Caki2 (cell line): ENCODE measurements at places on chromosomes 7 and 10.

DNA sequence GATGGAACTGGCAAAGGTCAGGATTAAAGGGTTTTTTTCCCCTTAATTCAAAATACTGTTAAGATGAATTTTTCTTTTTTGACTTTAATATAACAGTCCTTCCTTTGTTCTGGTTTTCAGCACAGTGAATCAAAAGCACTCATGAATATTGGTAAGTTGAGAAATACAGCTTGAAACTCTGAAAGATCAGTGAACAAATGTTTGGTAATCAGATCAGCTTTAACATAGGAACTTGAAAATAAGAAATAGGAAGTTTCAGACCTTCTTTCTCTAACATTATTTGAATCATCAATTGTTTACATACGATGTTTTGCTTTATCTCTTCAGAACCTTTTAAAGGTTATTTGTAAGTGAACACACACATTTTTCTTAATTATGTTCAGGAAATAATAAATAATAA lies 90.5 kb downstream of the SGMS1 start:
- DNase-seq, result no peak

GRCh38 chr10:71294091-71294561 lies 24.9 kb upstream of the SLC29A3 start:
- no peak for DNase-seq

GRCh38 chr7:68309271-68309670 lies 1289.0 kb upstream of the AUTS2 start:
- DNase-seq, result no peak

GRCh38 chr7:30791114-30791513 lies 19.9 kb downstream of the MINDY4 start:
- no peak for DNase-seq

DNA sequence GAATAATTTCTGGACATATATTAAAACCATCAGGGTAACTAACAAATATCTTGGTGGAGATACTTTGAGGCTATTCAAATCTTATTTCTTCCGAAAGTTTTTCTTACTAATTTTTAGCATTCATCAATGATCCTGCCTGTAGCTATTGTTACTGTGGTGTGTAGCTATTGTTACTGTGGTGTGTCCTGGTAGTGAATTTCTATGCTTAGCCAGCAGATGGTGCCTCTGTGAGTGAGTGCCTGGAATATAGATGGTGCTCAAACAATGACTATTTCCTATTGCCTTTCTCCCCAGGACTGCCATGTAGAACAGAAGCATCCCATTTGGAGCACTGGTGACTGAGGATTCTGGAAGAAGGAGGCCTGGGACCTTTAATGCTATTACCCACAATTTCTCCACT lies 245.7 kb downstream of the CCSER2 start:
- DNase-seq, result no peak

DNA sequence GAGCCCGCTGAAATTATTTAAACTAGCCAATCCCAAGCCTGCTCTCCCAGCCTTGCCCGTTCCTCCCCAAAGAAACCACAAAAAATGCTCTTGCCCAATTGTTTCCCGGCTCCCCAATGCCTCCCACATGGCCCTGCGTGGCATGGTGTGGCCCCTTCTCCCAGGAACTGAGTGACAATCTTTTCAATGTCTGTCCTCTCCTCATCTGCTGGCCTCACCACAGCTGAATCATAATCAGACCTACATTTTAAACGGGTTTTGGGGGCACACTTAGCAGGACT lies 201.5 kb downstream of the PRPF18 start:
- DNase-seq, result no peak

GRCh38 chr7:154744861-154745258 lies 258.1 kb downstream of the PAXIP1 start:
- no peak for DNase-seq

- peak; percentile 12 for DNase-seq
These were observed 55.5 kb upstream of the LHFPL3 start for GRCh38 chr7:104272767-104273384.

- no peak for DNase-seq
These were observed 57.3 kb downstream of the TCF7L2 start for GRCh38 chr10:113007343-113007771.

DNA sequence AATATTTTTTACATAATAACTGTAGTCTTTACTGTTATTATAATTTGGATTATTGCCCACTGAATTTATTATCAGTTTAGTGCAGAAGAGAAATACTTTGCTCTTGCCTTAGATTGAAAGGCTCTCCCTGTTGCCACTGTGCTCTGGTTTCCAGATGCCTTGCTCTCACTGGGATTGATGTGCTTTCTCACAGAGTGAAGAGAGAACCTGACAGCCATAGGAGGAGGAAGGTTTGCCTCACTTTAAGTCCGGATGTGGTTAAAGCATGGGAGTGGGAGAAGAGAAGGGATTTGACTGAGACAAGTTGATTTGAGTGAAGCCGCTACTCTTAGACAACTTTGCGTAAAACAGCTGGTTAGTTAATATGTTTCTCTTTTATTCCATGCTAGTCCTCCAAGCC lies 68.2 kb upstream of the RPA3 start:
- no peak for DNase-seq

DNA sequence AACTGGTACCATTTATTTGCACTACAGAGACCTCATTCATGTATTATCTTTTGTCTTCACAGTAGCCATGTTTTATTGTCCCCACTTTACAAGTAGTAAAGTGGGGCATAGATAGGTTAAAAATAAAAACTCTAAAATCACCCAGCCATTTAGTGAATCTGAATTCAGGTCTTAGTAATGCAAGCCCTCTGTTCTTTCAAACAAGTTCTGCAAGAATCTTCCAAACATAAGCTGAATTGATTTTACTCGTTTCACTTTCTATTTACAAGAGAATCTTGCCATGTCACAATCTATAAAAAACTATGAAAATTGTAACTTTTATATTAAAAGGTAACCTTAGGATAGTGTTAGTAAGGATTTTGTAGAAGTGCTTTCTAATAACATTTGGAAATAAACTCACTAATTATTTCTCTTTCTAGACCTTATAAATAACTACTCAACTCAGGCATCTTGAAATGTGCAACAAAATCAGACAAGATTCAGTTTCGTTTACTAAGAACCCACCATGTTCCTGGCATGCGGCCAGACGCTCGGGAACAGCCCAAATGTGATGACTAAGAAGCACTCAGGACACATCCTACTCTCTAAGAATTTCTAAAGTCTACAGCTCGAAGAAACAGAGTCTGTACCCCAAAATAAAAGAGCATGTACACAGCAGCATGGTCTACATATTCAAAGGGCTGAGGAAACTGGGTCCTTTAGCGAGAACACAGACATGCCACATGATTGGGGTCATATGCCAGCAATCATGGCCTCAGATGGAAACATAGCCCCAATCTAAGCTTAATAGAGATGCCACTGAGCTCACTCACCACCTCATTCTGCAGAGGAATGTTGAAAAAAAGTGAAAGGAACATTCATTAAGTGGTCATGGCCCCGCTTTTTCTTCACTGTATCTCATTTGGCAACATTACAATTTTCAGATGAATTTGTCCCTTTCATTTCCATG lies 167.6 kb downstream of the AMPH start:
- DNase-seq, result no peak

DNA sequence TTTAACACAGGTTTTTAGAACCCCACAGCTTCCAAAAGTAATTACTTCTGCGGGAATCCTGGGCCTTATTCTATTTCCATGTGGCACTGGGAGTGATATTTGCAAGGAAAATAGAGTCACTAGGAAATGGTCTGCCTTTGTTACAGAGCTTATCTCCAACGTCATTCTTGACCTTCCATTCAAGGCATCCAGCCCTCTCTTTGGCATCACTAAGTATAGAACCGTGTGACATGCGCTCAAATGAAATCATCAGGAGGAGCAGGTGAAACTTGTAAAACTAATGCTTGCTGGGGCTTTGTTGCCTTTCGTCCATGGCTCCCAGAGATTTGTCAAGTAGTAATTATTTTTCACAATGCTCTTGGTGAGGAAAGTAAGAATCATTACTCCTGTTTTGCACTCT lies 73.4 kb downstream of the PAPSS2 start:
- DNase-seq, result no peak

DNA sequence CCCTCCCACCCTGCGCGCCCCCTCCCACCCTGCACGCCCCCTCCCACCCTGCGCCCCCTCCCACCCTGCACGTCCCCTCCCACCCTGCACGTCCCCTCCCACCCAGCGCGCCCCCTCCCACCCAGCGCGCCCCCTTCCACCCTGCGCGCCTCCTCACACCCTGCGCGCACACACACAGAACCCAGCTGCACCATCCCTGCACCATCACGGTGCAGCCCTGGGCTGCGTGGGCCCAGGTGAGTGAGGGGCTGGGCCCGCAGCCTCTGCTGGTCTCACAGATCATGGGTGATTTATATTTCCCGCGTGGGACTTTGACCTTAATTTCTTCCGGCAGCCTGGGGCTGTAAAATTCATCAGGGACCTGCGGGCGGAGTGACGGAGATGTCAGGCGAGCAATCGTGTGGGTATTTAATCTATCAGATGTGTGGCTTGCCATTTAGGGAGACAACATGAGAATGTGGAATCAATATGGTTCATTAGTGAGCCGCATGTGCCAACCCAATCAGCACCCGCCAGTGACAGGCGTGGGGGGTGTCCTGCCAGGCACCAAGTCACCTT lies 57.7 kb downstream of the C10orf105 start:
- DNase-seq, result no peak

DNA sequence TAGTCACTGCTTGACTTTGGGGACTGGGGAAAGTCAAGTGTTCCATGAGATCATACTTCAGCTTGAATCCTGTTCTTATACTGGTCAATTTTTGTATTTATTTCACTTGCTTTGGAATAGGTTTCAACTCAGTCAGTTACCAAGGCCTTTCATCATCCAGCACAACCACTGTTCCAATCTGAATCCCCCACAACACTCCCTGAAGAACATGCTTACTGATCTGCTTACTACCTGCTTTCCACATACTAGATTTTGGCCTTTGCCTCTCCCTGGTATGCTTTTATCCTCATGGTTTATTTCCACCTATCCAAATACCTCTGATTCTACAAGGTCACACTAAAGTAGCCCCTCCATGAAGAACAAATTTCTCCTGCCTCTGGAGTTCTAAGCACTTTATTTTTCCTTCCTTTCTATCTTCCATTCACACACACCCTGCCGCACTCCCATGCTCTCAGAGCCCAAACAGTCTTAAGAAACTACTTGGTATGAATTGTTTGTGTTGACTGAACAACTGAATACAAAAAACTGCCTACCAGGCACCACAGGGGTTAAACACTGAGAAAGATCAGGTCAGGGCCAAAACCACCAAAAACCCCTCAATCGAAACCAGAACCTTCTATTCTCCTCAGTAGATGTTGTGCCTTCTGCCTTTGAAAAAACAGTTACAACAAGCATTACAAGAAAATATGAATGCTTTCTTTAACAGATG lies 178.1 kb downstream of the AVL9 start:
- no peak for DNase-seq

DNA sequence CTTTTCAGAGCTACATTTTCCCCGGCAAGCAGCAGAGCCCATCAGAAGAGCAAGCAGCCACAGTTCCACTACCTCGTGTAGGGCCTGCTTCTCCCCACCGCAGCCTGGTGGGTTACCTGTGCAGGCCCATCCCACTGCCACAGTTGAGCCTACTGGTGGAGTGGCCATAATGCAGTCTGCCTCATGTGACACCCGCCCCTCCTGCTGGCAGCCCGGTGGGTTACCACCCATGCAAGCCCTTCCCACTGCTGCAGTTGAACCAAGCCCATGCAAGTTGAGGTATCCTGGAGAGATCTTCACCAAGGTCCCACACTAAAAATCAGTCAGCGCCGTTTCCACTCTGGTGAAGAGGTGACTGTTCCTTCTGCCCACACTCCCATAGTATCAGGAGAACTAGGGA lies 32.1 kb upstream of the CNNM1 start:
- DNase-seq, result no peak

- no peak for DNase-seq
These were observed 54.3 kb downstream of the LRRC18 start for GRCh38 chr10:48885376-48885775.

- peak; percentile 61 for DNase-seq
These were observed 170.9 kb downstream of the CDK14 start for GRCh38 chr7:90766814-90767564.

DNA sequence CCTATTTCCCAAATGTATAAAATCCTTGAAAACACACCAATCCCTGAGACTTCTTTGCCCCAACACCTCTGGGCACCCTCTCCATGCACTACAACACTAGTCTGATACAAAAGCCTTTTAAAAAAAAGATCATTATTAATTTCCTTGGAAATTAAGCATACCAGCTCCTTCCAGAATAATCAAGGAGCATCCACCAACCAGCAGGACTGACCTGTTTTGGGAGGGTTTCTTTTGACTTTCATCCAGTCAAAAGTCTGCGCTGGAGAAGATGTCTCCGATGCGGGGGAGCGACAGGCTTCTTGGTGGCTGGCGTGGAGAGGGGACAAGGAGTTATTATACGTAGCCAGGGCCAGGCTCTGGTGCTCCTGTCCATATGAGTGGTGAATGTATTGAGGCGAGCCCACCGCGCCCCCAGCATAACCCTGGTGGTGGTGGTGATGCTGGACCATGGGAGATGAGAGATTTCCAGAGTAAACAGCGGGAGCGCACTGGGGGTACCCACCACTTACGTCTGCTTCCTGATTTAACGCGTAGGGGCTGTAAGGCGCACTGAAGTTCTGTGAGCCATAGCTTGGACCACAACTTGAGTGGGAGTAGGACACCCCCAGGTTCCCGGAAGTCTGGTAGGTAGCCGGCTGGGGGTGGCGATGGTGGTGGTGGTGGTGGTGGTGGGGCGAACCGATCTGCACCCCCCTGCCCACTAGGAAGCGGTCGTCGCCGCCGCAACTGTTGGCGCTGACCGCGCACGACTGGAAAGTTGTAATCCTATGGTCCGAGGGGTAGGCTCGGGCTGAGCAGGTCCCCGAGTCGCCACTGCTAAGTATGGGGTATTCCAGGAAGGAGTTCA lies 527 bp downstream of the HOXA1 start:
- no peak for DNase-seq

DNA sequence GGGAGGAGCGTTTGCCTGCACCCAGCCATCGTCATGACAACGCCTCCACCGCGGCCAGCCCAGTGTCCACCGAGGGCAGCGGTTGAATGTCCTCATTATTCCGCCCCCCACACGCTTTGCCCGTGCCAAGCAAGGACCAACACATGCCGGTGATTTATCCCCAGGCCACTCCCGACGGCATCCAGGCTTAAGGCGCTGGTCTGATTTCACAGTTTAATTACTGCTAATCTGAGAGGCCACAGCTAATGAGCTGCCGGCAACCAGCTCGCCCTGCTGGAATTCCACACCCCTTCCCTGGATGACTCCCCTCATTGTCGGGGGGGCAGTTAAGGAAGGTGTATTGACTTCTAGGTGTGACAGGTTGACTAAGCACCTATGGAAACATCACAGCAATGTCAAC lies 432.3 kb downstream of the DNAJB6 start:
- DNase-seq, result no peak

DNA sequence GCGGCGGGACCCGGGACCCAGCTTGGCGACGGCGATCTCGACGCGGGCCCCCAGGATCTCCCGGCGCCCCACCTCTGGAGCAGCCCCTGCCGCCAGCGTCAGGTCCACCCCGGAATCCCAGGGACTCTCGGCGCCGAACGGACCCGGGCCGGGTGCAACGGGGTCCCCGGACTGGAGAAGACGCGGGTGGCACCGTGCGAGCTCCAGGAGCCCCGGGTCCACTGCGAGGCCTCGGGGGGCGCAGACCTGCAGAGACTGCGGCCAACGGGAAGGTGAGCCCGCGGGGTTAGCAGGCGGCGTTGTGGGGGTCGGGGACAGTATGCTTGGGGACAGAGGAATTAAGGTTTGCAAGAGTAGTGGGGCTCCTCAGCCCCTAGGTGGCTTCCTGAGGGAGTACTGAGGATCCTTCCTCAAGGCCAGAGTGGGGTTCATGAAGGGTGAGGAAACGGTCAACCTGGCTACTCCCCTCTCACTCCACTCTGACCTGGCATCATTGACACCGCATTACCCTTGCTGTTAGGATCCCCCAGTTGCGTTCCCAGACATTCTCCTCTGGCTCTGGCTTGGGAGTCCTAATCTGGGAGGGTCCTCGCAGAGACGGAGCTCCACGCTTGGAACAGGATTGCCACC lies 353 bp downstream of the EPHB6 start:
- DNase-seq, result no peak
